ENCODE measurements at places on chromosomes 3 and 15. TPM values are rescaled to one million over a fixed set of nuclear protein-coding genes. Genes with fewer than 3 reads are reported as not detected.

C2CD4A gene
- not detected for total RNA-seq

CCDC39 gene
- not detected for total RNA-seq

GOLGA6B gene
- total RNA-seq, result not detected

GOLGA6L10 gene
- total RNA-seq, result 4.7 TPM

ADAMTS7 gene
- 0.31 TPM for total RNA-seq
